ENCODE measurements at places on chromosomes 1 and 21.
A peak's percentile ranks its signal among the peaks of the same experiment; 100 is the strongest.

DNA sequence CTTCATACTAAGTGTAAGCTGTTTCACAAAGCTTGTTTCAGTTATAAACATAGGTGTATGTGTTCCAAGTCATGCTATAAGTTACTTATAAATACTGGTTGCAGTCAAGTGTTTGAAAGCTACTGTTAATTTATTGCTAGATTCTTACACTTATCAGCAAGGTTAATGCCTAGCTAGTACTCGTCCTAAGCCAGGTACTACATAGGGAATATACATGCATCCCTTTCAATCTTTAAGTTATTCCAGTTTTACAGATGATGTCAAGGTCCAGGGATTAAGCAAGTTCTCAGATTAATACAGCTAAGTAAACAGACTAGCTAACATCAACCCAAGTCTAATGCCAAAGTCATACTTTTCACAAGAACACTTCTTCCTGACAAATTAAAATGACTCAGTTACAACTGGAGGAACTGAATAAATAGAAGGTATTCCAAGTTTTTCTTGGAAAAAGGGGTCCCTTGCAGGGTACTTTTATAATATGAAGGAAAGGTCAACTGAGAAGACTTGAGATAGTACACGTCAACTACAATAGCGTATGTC, 652.2 kb upstream of the USP24 start:
- DNase-seq: peak; percentile 33

DNA sequence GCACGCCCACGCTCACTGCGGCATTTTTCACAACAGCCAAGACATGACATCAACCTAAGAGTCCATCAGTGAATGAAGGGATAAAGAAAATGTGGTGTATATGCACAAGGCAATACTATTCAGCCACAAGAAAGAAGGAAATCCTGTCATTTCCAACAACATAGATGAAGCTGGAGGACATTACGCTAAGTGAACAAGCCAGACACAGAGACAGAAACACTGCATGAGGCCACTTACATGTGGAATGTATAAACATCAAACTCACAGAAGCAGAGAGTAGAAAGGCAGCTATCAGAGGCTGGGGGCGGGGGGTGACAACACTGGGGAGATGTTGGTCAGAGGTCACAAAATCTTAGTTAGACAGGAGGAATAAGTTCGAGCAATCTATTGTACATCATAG, 20.9 kb downstream of the TMPRSS2 start:
- DNase-seq: no peak

DNA sequence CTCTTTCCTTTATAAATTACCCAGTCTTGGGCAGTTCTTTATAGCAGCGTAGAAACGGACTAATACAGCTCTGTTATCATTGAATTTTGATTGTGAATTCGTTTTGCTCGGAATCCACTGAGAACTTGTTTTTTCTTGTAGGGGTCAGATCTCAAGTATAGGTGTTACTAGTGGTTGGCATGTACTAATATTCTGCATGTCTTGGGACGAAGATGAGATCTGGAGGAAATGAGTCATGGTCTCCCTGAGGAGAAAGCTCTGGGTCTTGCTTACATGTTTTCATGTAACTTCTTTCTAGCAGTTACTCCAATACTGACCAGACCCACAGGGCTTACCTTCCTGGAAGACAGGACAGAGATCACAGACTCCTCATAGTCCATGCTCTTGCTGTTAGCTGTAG, 30.3 kb downstream of the ZSCAN20 start:
- no peak for DNase-seq

DNA sequence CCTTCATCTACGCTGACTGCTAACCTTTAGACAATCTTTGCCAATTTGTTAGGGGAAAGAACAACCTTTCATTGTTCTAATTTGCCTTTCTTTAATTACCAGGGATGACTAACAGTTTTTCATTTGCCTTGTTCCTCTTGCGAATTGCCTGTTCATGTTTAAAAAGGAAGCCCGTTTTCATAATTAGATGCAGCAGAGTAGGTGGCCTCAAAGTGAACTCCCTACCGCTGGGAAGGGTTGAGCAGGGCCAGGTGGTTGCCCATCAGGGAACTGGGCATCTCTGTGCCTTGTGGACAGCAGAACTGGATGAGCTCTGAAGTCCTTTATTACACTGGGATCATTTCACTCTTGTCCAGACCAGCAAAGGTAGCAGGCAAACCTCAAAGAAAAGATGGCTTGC, 59.0 kb downstream of the HIVEP3 start:
- no peak for DNase-seq

DNA sequence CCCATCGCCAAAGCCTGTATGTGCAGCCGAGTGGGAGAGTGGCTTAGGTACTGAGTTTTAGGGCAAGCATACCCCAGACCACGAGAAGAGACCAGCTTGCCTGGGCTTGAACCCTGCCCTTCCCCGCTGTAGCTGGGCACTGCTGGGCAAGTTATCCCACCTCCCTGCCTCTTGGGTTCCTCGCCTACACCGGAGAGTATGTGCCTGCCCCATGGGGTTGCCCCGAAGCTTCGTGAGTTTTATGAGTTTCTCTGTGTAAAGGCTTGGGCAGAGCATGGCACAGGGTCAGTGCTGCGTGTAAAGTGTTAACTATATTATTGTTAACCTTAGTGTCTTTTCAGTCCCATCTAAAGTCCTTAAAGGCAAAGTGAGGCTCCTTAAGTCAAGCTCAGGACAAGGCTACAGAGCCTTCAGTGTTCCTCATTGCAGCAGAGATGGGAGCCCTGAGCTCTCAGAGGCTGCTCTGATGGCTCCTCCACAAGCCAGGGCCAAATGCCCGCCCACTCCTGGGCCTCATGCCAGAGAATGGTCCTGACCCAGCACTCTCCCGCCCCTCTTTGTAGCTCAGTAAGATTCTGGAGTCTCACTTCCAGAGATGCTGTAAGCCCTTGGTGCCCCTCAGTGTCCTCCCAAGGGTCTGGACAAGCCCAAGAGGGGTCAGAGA, 37.0 kb upstream of the KCNA10 start:
- DNase-seq: no peak

DNA sequence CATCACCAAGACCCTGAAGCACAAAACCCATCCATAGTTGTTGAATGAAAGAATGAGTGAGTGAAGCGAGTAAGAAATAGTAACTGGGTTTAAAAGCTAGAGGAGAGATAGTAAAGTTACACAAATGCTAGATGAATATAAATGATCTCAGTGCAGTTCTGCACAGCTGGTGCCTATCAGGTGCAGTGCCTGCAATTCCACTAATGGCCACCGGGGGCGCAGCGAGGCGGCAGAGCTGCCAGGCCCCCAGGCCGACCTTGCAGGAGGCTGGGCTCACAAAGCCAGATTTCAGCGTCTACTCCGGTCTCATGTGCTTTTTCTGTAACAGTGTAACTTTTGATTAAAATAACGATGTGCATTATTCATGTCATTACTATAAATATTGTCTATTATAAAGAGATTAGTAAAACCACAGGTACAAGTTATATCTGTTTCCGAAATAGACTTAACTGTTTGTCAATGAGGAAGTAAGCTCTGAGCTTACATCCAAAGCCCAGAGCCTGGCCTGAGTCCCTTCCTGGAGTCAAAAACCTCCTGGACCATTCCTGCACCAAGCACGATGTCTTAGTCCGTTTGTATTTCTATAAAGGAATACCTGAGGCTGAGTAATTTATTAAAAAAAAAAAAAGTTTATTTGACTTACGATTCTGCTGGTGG, 477.6 kb downstream of the NPHP4 start:
- DNase-seq: peak; percentile 73

- no peak for DNase-seq
These were observed 108.7 kb upstream of the ACTRT2 start for GRCh38 chr1:2912424-2913061.
